SK-N-SH (cell line): ENCODE measurements at places on chromosomes 11 and 22. TPM values are rescaled to one million over a fixed set of nuclear protein-coding genes. Genes with fewer than 3 reads are reported as not detected.

The EMSY gene
- polyA plus RNA-seq, result 11.1 and 12.6 TPM in 2 replicates

The INS gene
- not detected in 2 replicates for polyA plus RNA-seq

DNA sequence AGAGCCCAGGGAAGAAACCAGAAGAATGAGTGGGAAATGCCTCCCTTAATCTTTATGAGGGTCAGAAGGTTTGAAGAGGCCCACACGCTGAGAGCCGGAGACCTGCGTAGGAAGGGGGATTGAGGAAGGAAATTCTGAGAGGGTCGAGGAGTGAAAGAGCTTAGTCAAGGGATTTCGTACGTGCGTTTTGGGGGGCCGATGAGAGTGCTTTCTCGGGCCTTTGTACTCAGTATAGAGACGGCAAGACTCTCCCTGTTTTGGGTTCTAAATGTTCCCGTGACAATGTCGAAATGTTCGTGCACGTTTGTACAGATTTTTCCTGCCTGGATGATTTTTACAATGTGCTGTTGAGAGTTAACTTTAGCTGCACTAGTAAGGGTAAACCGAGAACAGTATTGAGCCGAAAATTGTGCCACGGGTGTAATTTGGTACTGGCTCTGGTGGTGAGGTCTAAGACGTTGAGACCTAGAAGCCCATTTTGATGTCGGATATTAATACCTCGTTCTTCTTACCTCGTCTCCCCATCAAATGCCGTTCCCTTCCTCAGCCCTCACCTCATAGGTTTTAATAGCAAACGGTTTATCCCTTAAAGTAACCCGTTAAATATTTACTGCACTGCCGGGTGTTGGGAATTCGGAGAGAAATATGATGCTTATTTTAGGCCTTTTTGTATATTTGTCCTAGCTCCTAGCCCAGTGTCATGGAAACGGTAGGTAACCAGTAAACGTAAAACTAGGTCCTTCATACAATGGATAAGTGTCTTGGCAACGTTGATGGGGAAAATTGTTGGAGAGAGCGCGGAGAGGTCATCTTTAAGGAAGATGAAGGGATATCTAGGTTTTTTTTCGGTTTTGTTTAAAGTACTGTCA lies 734 bp downstream of the C11orf58 start:
- H3K36me3 ChIP-seq, result peaks cover 22% of the 10 kb centered on the region
- no peaks in the 10 kb centered on the region for H3K27me3 ChIP-seq
- DNase-seq, result peak; percentile 17
- 0 out of 2 replicates have a peak, but pooled peaks cover 4% of the 10 kb centered on the region for H3K4me1 ChIP-seq
- peak overlapping the region; percentile 77 for H3K4me3 ChIP-seq

- H3K4me3 ChIP-seq, result no peak overlapping the region
- H3K27me3 ChIP-seq, result no peaks in the 10 kb centered on the region
- no peak overlapping the region; the same call in 1 of the 2 replicates for H3K27ac ChIP-seq
- H3K36me3 ChIP-seq, result peaks cover 17% of the 10 kb centered on the region; the same call in 1 of the 2 replicates
- no peaks in the 10 kb centered on the region; the same call in 1 of the 2 replicates for H3K4me1 ChIP-seq
These were observed 8.7 kb downstream of the GRK2 start for GRCh38 chr11:67274768-67275605.

DNA sequence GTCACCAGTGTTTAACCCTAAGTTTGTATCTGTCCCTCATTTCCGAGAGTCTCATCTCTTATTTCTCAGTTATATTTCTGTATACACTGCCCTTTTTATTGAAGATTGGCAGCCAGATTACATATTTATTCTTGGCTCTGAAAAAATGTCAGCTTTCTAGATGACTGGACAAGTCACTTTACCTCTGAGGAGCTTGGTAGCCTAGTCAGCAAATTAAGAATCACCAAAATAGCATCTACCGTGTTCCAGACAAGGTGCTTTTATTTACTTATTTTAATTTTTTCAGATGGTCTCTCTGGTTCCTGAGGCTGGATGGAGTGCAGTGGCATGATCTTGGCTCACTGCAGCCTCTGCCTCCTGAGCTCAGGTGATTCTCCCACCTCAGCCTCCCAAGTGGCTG lies 5.6 kb upstream of the RBM4 start:
- no peak for DNase-seq
- H3K27ac ChIP-seq, result no peak overlapping the region
- H3K4me3 ChIP-seq, result no peak overlapping the region
- no peaks in the 10 kb centered on the region for H3K27me3 ChIP-seq
- H3K4me1 ChIP-seq, result peaks cover 4% of the 10 kb centered on the region; the same call in 1 of the 2 replicates

DNA sequence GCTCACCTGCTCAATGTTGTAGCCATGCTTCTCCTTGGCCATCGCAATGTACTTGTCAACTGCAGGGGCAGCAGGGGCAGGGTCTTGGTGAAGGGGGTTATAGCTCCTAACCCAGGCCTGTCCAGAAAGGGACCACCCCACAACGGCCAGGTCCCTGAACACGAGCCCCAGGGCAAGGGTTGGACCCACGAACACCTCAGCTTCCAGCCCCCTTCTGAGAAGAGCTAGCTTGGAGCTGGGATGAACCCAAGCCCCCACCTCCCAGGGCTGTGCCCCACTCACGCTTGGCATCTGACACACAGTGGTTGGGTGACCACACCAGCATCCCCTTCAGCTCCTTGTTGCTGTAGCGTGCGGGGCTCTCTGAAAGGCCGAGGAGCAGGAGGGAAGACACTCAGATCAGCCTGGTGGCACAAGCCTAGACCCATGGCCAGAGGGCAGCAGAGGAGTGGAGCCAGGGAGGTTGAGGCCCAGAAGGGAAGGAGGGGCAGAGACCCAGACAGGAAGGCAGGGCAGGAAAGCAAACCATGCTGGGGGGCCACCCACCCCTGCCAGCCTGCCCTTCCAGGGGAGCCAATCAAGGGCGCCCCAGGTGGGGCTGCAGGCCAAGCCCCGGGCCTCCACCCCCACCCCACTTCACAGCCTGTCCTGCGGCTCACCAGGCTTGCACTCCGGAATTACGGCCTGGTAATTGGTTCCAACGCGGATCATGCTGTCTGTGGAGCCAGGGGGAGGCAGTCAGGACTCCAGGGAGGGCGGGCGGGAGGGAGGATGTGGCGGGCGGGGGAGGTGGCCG lies 1.9 kb downstream of the RCOR2 start:
- peaks cover 49% of the 10 kb centered on the region; the same call in 1 of the 2 replicates for H3K4me1 ChIP-seq
- peak overlapping the region; percentile 56 for H3K27ac ChIP-seq
- H3K4me3 ChIP-seq, result peak overlapping the region; percentile 64

- H3K27me3 ChIP-seq, result no peaks in the 10 kb centered on the region
- DNase-seq, result no peak
These were observed 546.2 kb downstream of the TMEM135 start for GRCh38 chr11:87583931-87584330.

DNA sequence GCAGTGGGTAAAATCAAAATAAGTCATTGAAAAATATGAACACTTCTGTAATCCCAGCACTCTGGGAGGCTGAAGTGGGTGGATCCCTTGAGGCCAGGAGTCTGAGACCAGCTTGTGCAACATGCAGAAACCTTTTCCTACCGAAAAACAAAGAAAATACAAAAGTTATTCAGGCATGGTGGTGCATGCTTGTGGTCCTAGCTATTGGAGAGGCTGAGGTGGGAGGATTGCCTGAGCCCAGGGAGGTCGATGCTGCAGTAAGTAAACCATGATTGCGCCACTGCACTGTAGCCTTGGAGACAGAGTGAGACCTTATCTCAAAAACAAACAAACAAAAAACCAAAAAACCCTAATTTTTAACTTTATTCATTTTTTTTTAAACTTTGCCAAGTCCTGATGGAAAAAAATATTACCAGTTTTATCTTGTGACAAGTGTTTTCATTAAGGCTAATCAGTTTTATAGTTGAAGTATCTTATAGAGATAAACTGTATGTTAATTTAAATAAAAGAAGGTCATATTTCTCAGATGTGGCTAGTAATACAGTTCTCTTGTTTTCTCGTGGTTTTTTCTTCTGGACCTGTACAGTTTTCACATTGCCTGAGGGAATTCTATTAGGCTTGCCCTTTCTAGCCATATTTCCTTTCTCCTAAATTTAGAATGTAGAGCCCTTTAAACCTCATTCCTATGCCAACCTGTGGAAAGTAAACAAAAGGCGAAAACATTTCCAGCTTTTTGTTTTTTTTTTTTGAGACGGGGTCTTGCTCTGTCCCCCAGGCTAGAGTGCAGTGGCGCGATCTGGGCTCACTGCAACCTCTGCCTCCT lies 9.4 kb downstream of the HIPK3 start:
- H3K27me3 ChIP-seq, result no peaks in the 10 kb centered on the region
- DNase-seq, result no peak
- peaks cover 6% of the 10 kb centered on the region; the same call in 1 of the 2 replicates for H3K4me1 ChIP-seq
